ENCODE measurements at places on chromosomes 4 and X.

- peak; percentile 86 for DNase-seq
Measured at GRCh38 chr4:99088481-99089365, at the start of gene ADH5. Gene ADH5 (minus strand): TSS chr4:99088788. CDS start chr4:99088700, 88 bp downstream.

DNA sequence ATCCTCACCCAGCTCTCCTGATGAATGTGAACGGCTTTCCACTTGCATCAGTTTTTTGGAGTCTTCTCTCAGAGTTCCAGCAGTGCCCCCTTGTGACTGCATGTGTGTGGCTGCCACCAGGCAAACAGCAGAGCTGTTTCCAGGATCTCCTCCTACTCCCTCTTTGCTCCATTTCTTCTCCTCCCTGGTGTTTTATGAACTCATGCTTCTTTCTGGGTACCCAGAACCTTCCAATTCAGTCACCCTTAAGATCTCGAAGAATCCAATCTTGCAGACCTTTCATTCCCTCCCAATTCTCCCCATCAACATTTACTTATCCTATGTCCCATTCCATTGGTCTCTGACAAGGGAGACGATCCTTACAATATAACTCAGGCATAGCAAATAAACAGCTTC is 6.8 kb upstream of the TCEANC start:
- DNase-seq = peak; percentile 54

DNA sequence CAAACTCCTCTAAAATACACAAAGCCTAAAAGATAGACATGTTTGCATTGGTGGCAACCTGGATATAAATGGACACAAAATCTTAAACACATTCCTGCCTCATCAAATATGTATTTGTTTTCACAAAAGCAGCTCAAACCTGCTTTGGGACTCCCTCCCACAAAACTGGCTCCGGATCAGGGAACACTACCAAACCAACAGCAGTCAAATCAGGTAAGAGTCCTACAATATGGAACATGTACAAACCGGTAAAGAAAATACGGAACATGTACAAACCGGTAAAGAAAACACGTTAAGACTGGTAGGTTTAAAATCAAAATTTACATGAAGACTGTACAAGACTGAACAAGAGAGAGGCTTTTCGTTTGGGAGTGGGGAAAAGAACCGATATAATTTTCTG is 4.3 kb downstream of the AMTN start:
- no peak for DNase-seq

- DNase-seq = no peak
Measured at GRCh38 chrX:132022198-132022966, 720 bp upstream of the STK26 start.

GRCh38 chr4:176794151-176794550 is 1.4 kb upstream of the VEGFC start:
- peak; percentile 96 for DNase-seq

- no peak for DNase-seq
Measured at GRCh38 chrX:439719-440118, 53.0 kb upstream of the PPP2R3B start.

DNA sequence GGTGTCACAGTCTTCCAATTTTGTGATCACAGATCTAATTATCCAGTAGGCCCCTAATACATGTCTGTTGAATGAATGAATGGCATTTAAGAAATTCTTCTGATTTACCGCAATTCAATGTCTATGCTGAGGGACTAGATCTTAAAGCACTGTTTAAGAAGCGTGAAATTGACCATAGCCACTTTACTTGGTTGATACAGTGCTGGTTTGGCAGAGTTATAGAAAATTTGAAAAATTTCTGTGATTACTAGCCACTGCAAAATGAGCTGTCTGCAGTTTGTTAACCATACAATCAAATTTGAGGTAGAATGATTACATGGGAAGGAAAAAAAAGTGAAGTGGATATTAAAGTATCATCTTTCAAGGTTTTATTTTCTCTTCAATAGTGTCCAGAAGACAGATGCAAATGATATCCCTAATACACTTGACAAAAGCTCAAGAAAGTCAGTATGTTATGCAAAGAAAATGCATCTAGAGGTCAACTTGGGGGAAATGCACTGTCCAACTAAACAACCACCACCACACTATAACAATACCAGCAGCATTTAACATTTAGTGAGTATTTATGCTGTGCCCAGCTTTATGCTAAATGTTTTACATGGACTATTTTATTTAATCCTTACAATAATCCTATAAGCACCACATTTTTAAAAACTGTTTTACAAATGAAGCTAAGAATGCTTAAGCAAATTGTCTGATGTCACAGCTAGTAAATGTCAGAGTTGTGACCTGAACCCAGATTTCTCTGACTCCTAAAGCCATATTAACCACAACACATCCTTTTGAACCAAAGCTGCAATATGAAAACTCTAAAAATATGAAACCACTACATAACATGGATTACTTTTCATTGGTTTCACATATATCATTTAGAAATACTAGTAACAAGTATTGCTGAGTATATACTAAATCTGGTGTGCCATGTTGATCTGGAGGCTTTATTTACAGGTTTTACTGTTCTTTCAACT is 217.9 kb upstream of the MAB21L2 start:
- no peak for DNase-seq

- peak; percentile 55 for DNase-seq
Measured at GRCh38 chrX:131841496-131842437, 181.3 kb upstream of the STK26 start.

- no peak for DNase-seq
Measured at GRCh38 chrX:12973561-12974304, 1.2 kb upstream of the TMSB4X start.

GRCh38 chrX:17846045-17846444 is 15.1 kb downstream of the RAI2 start:
- DNase-seq = no peak

DNA sequence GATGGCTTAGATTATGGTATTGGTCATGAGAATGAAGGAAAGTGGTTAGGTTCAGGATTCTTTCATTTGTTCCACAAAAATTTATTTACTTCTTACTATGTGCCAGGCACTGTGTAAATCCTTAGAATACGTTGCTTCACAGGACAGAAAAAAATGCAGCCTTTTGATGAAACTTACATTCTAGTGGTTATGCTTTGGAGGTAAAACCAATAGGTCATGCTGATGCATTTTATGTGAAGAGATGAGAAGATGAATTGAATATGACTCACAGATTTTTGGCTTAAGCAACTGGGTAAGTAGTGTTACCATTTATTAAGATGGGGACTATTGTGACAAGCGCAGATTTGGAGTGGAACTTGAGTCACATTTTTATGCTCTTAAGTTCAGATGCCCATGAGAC is 165.3 kb downstream of the GLRA2 start:
- peak; percentile 37 for DNase-seq

- no peak for DNase-seq
Measured at GRCh38 chr4:88709989-88710388, 12.4 kb upstream of the NAP1L5 start.

DNA sequence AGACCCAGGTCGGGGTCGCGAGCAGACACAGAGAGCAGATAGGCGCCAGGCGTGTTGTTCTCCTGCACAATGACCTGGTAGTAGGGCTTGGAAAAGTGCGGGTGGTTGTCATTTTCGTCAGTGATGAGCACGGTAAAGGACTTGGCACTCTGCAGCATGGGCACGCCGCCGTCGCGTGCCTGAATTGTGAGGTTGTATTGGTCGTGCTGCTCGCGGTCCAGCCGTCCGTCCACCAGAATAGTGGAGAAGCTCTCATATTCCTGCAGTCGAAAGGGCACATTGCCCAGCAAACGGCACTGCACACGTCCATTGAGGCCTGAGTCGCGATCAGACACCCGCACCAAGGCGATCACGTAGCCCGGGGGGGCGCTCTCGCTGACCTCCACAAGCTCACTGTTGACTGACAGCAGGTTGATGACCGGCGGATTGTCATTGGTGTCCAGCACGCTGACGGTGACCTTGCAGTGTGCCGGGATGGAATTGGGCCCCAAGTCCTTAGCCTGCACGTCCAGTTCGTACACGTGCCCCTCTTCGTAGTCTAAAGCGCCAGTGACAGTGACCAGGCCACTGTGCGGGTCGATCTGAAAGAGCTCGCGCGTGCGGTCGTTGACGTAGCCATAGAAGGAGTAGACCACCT is 2.8 kb downstream of the PCDH19 start:
- no peak for DNase-seq

- no peak for DNase-seq
Measured at GRCh38 chr4:7871356-7871755, 68.3 kb downstream of the AFAP1 start.

- DNase-seq = no peak
Measured at GRCh38 chrX:39693298-39693697, 404.5 kb downstream of the BCOR start.

- DNase-seq = no peak
Measured at GRCh38 chr4:165118256-165118909, 5.7 kb upstream of the TMEM192 start.

DNA sequence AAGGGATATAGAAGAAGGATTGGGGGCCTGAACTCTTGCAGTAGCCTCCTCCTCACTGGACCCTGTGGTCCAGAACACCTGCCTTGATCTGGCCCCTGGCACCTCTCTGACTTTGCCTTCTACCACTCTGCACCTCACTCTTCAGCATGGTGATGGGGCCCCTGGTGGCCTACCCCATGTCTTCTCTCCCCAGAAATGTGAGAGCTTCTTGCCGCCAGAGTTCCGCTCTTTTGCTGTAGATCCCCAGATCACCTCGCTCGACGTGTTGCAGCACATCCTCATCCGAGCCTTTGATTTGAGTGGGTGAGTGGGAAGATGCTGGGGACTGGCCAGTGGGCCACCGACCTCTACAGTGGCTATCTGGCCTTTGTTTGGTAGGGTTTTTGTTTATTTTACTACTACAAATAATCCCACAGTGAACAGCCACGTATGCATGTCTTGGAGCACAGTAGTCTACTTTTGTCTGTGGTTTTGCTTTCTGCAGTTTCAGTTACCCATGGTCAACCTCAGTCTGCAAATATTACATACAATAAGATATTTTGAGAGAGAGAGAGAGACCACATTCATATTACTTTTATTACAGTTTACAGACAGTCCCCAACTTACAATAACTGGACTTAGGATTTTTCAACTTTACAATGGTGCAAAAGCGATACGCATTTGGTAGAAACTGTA is 1.8 kb downstream of the TBC1D25 start:
- DNase-seq = no peak

DNA sequence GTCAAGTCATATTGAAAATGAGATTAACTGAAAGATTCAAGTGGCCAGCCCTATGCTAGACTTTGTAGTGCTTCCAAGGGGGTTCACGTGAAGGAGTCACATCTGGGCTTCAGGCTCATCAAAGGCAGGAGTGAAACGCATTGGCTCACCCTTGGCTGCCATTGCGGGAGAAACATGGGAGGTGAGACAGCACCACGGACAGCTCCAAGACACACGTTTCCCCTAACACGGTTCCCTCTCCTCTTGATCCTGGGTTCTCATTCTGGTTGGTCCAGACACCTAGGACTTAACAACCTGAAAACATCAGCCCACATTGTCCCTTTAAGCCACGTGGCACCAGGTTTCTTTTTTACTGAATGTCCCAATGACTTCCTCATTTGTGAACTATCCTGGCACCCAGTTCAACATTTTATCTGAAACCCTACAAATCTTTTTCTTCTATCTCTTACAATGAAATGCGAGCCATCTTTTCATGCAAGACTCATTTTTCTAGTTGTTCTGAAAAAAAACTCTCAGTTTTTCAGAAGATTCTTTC is 279.0 kb upstream of the VCX3A start:
- no peak for DNase-seq

- DNase-seq = no peak
Measured at GRCh38 chrX:40748977-40749376, 13.6 kb upstream of the MED14 start.

DNA sequence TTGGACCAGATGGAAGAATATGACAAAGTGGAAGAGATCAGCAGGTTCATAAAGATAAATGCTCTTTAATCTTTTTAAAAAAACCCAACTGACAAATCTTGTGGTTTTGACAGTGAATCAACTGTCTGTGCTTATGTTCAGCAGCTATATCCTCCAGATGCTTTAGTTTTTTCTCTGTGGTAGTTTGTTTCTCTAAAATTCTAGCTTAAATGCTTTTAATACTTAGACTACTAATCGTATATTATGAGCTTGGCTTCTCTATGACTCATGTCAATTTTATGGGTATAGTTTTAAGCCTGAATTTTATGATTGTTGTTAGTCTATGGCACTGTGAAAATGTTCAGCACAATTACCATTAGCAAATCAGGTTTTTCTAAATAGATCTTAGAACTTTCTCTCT is 12.9 kb downstream of the HHIP start:
- DNase-seq = peak; percentile 55

DNA sequence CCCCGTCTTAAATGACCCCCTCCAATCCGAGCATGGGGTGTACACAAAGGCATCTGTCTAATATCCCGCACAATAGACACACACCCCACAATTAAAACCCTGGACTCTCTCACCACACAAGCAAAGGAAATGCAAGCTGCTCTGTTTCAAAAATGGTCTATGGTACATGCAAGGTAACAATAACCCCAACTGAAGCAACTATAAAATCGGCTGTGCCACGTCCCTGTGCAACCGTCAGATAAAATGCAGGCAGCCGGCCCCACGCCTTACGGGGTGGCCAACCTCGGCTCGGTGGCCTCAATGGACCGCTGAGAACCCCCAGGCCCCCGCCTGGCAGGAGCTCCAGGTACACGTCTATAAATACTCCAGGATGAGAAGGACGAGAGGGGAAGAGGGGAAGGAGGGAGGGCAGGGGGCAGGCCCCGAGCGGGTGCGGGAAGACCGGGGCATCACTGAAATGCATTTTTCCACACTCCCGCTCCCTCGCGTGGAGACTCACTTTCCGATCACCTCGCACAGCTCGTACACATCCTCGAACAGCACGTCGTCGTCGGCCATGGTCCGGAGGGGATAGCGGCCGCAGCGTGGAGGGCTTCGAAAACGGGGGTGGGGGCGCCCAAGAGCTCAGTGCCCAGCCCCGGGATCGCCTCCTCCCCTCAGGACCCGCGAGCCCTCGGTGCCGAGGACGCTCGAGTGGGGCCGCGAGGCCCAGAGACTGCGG is 763 bp downstream of the CASK start:
- peak; percentile 32 for DNase-seq

- no peak for DNase-seq
Measured at GRCh38 chr4:128294464-128294863, 6.9 kb upstream of the PGRMC2 start.

GRCh38 chr4:150211799-150212445 is 133.7 kb downstream of the DCLK2 start:
- DNase-seq = no peak

DNA sequence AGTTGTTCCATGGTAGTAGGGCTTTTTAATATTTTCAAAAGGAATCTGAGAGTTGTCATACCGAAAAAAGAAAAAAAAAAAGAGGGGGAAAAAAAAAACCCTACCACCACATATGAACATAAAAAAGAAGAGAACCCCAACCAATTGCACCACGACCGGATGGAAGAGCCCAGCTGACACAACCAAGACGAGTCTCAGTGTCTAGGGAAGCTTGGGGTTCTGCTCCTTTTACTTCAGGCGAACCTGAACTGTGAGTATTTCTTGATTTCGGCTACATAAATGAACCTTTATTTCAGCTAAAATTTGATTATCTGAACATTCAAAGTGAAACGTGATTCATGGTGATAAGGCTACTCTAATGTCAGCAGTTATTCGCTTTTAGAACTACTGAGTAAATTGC is at the start of gene GPR34:
TSS of gene GPR34 (plus strand) at position 139 of the 400 bp plus-strand sequence. CDS start 6,661 bp downstream, outside the sequence.
- DNase-seq = no peak

- DNase-seq = no peak
Measured at GRCh38 chrX:87727620-87728019, 210.0 kb downstream of the KLHL4 start.
